ENCODE measurements at places on chromosomes 3 and 15. TPM values are rescaled to one million over a fixed set of nuclear protein-coding genes. Genes with fewer than 3 reads are reported as not detected.

LRRIQ4 gene
- total RNA-seq, result not detected

- no peak for DNase-seq
- peak overlapping the region; percentile 84 for H3K4me3 ChIP-seq
- peak overlapping the region; percentile 92 for H3K27ac ChIP-seq
- H3K4me1 ChIP-seq, result peaks cover 31% of the 10 kb centered on the region
- H3K27me3 ChIP-seq, result no peaks in the 10 kb centered on the region
- H3K36me3 ChIP-seq, result no peaks in the 10 kb centered on the region
Observed at GRCh38 chr3:67654844-67655177, 399 bp upstream of the SUCLG2 start.

- H3K27me3 ChIP-seq, result no peaks in the 10 kb centered on the region
- peaks cover 5% of the 10 kb centered on the region for H3K36me3 ChIP-seq
- no peak overlapping the region for H3K4me3 ChIP-seq
- no peak for DNase-seq
- H3K27ac ChIP-seq, result no peak overlapping the region
Observed at GRCh38 chr3:36904641-36905040, 40.2 kb downstream of the TRANK1 start.

DNA sequence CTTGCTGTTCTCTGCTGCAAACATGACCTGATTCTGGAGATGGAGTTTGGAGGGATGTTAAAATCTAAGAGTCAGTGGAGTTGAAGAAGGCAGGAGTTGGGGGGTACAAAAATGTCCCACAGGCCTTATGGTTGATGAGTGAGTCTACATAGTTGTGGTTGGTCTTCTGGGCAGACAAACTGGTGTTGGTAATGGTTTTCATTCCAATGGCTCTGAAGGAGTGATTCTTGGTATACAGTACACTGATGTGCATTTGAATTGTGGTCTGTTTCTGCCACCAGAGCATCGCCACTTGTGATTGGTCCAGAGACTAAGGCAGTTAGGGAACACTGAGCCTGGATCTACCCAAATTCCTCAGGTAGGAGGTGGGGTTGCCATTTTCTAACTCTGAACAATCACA is 514.1 kb upstream of the CFAP20DC start:
- no peak for DNase-seq
- no peaks in the 10 kb centered on the region for H3K36me3 ChIP-seq
- peaks cover 6% of the 10 kb centered on the region for H3K4me1 ChIP-seq
- H3K4me3 ChIP-seq, result no peak overlapping the region
- H3K27me3 ChIP-seq, result no peaks in the 10 kb centered on the region

LRRC31 gene
- total RNA-seq, result not detected

GRCh38 chr3:191070201-191070600 is 128.8 kb upstream of the OSTN start:
- no peaks in the 10 kb centered on the region for H3K4me1 ChIP-seq
- no peaks in the 10 kb centered on the region for H3K36me3 ChIP-seq
- no peak for DNase-seq

CD80 gene
- total RNA-seq, result not detected

DNA sequence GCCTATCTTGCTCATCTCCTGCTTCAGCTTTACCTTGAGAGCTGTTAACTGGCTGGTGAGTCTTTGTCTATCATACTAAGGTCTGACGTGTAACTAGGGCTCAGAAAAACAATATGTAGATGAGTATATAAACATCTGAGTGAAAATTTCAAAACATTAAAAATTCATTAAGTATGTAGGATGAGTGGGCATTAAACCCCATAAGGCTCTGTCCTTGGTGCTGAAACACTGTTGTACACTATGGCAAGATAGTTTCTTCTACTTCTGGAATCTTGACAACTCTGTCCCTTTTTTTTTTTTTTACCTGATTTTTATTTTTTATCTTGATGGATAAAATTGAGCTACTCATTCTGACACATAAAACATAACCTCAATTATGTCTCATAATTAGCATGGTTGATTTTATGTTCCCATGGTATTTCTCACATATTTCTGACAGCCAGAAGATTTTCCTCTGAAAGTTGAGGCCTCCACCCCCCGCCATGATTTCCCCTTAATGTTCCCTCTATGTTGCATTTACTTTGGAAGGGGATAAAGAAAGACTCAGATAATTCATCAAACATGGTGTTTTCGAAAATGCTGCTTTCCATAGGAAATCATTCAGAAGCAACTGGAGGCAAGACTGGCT is 54.3 kb downstream of the DGKG start:
- DNase-seq, result no peak
- no peaks in the 10 kb centered on the region for H3K4me1 ChIP-seq
- H3K27me3 ChIP-seq, result peaks cover 37% of the 10 kb centered on the region
- H3K27ac ChIP-seq, result no peak overlapping the region
- H3K36me3 ChIP-seq, result no peaks in the 10 kb centered on the region

DNA sequence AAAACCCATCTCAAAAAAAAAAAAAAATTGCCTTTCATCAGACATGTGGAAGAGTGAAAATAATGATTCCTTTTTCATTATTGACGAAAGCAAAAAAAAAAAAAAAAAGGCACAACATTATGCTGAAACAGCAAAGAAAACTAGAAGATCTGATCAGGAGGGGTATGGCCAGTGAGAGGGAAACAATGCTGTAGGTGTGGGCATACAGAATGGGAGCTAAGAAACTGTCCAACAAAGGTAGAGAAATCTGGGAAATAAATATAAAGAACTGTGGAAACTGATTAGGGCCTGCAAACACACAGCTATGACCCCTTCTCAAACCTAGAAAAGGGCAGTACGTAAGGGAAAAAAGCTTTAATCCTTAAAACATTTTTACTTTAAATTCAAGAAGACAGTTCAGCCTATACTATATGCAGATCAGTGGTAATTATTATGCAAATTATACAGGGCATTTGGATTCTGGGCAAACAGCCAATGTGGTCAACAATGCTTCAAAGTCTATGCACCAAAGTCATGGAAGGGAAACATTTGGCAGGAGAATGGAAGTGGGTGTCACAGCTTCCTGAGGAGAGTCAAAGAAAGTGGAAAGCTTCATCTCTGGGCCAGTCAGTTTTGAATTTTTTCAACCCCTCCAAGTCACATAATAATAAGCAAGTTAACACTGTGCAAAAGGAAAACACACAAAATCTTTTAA is 68.3 kb upstream of the SLC12A8 start:
- H3K27ac ChIP-seq, result no peak overlapping the region
- no peaks in the 10 kb centered on the region for H3K27me3 ChIP-seq
- peaks cover 18% of the 10 kb centered on the region for H3K36me3 ChIP-seq
- no peak overlapping the region for H3K4me3 ChIP-seq

C3orf20 gene
- not detected for total RNA-seq

GRCh38 chr3:55899887-55900286 is 412.8 kb upstream of the WNT5A start:
- H3K36me3 ChIP-seq, result no peaks in the 10 kb centered on the region
- no peak overlapping the region for H3K4me3 ChIP-seq
- H3K4me1 ChIP-seq, result no peaks in the 10 kb centered on the region

CIB2 gene
- total RNA-seq, result 5.1 TPM

ZPLD1 gene
- not detected for total RNA-seq

- no peak for DNase-seq
- H3K4me1 ChIP-seq, result no peaks in the 10 kb centered on the region
- no peak overlapping the region for H3K27ac ChIP-seq
- H3K4me3 ChIP-seq, result no peak overlapping the region
Observed at GRCh38 chr3:133362539-133362938, 37.3 kb upstream of the BFSP2 start.

- H3K27me3 ChIP-seq, result no peaks in the 10 kb centered on the region
- no peak overlapping the region for H3K27ac ChIP-seq
- H3K4me1 ChIP-seq, result peaks cover 5% of the 10 kb centered on the region
- no peak overlapping the region for H3K4me3 ChIP-seq
Observed at GRCh38 chr15:91516866-91517265, 336.6 kb upstream of the SLCO3A1 start.

GRCh38 chr3:46095307-46095706 is 68.0 kb upstream of the XCR1 start:
- H3K36me3 ChIP-seq, result no peaks in the 10 kb centered on the region
- no peak for DNase-seq
- no peak overlapping the region for H3K4me3 ChIP-seq
- H3K4me1 ChIP-seq, result peaks cover 24% of the 10 kb centered on the region
- H3K27me3 ChIP-seq, result no peaks in the 10 kb centered on the region

GRCh38 chr3:44923632-44924456 is 49.4 kb downstream of the TGM4 start:
- peaks cover 15% of the 10 kb centered on the region for H3K4me1 ChIP-seq
- H3K36me3 ChIP-seq, result peaks cover 53% of the 10 kb centered on the region
- H3K4me3 ChIP-seq, result no peak overlapping the region
- no peaks in the 10 kb centered on the region for H3K27me3 ChIP-seq
- no peak for DNase-seq

DNA sequence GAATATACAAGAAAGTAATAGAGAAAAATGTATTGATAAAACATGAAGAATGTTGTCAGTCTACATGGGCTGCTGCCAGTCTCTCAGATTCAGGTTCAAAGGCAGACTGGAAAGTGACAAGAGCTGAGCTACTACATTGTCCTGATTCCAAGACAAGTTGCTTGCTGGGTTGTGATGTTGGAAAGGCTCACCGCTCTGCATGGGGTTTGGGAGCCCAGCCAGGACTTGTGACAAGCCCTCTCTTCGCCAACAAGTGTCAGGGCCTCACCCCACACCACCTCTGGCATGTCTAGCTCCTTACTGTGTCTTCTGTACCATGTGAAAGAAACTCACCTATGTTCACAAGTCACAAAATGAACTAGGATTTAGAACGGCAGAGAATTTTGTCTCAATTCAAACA is 43.0 kb upstream of the SH3GL3 start:
- no peaks in the 10 kb centered on the region for H3K36me3 ChIP-seq
- no peak overlapping the region for H3K4me3 ChIP-seq
- H3K27me3 ChIP-seq, result peaks cover 15% of the 10 kb centered on the region
- no peak overlapping the region for H3K27ac ChIP-seq

DNA sequence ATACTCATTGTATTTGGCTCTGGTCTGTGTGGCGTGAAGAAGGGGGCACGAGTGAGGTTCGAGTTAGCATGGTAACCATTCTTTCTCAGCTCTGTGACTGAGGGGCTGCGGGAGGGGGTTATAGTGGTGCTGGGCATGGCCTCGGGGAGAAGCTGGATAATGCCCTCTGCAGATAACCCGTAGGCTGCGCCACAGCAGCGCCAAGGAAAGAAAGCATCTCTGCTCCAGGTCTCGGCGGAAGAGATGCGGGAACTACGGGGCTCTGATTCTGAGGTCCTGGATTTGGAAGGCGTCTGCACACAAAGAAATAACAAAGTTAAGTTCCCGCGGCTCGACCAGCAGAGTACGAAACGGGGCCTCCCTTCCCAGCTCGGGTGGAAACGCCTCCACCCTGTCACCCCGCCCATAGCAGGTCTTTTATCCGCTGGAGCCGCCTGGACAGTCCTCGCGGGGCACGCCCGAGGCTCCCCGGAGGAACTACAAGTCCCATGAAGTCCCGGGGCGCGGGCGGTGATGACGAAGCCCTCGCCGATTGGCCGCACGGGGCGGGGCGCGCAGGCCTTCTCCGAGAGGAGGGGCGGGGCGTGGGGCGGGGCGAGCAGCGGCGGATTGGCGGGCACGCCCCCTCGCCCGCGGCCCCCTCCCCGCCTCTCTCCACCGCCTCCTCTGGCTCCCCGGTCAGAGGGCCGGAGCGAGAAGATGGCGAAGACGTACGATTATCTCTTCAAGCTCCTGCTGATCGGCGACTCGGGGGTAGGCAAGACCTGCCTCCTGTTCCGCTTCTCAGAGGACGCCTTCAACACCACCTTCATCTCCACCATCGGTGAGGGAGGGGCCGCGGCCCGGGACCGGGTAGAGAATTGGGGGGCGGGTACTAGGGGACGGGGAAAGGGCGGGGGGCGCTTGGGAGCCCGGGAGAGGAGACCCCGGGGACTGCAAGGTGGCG is at the start of gene RAB8B:
RAB8B (plus strand) TSS at position 681 of the 946 bp plus-strand sequence; CDS start at position 700, 19 bp downstream.
- DNase-seq, result peak; percentile 99
- H3K36me3 ChIP-seq, result no peaks in the 10 kb centered on the region
- peak within 1 kb of the TSS; percentile 73 for H3K27ac ChIP-seq
- H3K27me3 ChIP-seq, result no peaks in the 10 kb centered on the region
- H3K4me3 ChIP-seq, result peak within 1 kb of the TSS; percentile 64

- H3K36me3 ChIP-seq, result no peaks in the 10 kb centered on the region
- DNase-seq, result no peak
- peaks cover 7% of the 10 kb centered on the region for H3K27me3 ChIP-seq
- H3K4me3 ChIP-seq, result no peak overlapping the region
- H3K4me1 ChIP-seq, result no peaks in the 10 kb centered on the region
Observed at GRCh38 chr3:127492426-127492825, 98.1 kb downstream of the TPRA1 start.

DNA sequence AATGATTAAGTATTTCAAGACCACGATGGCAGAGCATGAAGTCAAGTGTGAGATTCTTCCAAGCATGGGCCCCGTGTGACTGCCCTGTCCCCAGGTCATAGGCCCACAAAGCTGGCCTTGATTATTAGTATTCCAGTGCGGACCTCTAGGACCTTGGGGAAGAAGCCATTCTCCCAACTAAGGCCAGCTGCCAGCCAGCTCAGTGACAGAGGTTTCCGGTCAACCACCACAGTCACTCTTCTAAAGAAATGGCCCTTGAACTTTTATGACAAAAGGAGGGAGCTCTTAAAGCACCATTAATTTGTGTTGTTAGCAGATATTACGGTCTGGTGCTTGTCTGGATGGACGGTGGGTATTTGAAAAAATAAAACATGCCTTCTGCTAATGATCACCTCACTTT is 28.0 kb downstream of the FAM3D start:
- H3K4me1 ChIP-seq, result peaks cover 5% of the 10 kb centered on the region
- H3K36me3 ChIP-seq, result no peaks in the 10 kb centered on the region
- H3K4me3 ChIP-seq, result no peak overlapping the region
- no peak overlapping the region for H3K27ac ChIP-seq
- peaks cover 5% of the 10 kb centered on the region for H3K27me3 ChIP-seq
- DNase-seq, result no peak

LXN gene
- total RNA-seq, result 11.8 TPM

SMCO1 gene
- not detected for total RNA-seq

DNA sequence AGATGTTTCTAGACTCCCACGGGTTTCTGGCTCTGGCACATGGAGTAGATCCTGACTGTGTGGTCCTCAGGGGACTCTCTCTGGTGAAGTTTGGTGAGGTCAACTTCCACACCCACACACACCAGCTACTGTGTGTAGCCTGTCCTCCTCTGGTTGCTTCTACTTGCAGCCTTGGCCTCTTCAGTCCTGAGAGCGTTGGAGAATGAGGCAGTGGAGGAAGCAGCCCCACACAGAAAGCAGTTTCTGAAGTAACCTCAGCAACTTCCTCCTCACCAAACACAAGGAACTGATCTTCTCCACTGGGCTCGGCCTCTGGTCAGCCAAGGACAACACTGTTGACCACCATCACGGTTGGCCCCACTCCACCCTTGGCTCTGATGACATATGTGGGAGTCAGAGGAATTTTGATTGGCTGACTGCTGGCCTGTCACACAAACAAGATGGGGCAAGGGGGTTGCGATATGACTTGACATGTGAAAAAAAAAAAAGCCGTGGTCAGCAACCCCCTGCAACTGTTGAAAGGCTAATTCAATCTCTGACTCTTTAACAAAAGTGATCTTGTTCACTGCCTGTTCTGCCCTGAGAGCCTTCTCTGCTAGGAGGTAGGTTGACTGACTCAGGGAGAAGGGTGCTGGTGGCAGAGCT is 19.6 kb downstream of the CD86 start:
- no peak overlapping the region for H3K27ac ChIP-seq
- H3K4me3 ChIP-seq, result no peak overlapping the region
- peak; percentile 67 for DNase-seq
- H3K27me3 ChIP-seq, result peaks cover 3% of the 10 kb centered on the region
- H3K36me3 ChIP-seq, result no peaks in the 10 kb centered on the region

GRCh38 chr3:30811151-30811795 is 83.2 kb downstream of the GADL1 start:
- H3K27ac ChIP-seq, result no peak overlapping the region
- no peak for DNase-seq
- peaks cover 7% of the 10 kb centered on the region for H3K4me1 ChIP-seq
- H3K4me3 ChIP-seq, result peak overlapping the region; percentile 5
- H3K36me3 ChIP-seq, result no peaks in the 10 kb centered on the region
